Cardiac fibroblast (primary cell): ENCODE measurements at places on chromosomes 1 and 21.
A peak's percentile ranks its signal among the peaks of the same experiment; 100 is the strongest.

DNA sequence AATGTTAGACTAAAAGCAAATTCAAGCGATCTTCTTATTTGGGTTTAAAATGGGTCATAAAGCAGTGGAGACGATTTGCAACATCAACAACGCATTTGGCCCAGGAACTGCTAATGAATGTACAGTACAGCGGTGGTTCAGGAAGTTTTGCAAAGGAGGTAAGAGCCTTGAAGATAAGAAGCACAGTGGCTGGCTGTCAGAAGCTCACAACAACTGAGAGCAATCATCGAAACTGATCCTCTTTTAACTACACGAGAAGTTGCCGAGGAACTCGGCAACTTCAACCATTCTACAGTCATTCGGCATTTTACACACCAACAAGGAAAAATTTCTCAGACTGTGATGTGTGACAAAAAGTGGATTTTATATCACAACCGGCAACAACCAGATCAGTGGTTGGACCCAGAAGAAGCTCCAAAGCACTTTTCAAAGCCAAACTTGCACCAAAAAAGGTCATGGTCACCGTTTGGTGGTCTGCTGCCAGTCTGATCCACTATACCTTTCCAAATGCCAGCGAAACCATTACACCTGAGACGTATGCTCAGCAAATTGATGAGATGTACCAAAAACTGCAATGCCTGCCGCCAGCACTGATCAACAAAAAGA is 47.9 kb downstream of the ASH1L start:
- DNase-seq, result peak; percentile 35

GRCh38 chr1:1099506-1100183 is 16.2 kb downstream of the C1orf159 start:
- no peak for DNase-seq

GRCh38 chr1:99227056-99227897 is 37.0 kb upstream of the PLPPR4 start:
- no peak for DNase-seq

GRCh38 chr1:215599418-215600074 is 32.4 kb downstream of the KCTD3 start:
- peak; percentile 63 for DNase-seq

GRCh38 chr1:90411185-90411584 is 305.9 kb downstream of the BARHL2 start:
- DNase-seq, result no peak

DNA sequence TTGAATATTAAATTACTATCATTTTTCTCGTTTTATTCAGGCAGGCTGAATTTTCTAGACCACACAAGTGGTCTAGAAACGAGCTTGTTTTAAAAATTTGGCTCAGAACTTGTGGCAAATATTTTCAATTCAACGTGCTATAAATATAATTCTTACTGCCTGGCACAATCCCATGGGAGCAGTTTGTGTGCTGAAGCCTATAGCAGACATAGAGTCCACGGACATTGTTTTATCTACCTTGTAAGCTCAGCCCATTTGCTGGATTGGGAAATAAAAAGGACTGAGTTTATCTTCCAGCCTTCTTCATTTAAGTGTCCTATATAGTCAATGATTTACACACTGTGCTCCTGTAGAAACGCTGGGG is 103.4 kb downstream of the ZBTB18 start:
- DNase-seq, result no peak

GRCh38 chr1:56584910-56585528 is 5.7 kb upstream of the PLPP3 start:
- peak; percentile 82 for DNase-seq

- no peak for DNase-seq
These were observed 131.3 kb downstream of the RGS7 start for GRCh38 chr1:241225741-241226140.

DNA sequence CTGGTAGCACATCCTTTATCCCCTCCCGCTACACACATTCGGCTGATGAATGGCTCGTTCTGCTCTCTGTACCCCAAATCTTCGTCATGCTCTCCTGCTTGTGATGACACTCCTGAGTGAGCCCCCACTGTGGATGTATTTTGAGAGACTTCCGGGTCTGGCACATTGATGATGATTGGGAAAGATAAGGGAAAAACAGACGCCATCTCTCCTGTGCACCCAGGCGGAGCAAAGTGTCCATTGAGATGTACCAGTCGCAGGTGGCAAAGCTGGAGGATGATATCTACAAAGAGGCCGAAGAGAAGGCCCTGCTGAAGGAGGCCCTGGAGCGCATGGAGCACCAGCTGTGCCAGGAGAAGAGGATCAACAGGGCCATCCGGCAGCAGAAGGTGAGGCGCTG is 27.9 kb upstream of the EFHD2 start:
- DNase-seq, result no peak

DNA sequence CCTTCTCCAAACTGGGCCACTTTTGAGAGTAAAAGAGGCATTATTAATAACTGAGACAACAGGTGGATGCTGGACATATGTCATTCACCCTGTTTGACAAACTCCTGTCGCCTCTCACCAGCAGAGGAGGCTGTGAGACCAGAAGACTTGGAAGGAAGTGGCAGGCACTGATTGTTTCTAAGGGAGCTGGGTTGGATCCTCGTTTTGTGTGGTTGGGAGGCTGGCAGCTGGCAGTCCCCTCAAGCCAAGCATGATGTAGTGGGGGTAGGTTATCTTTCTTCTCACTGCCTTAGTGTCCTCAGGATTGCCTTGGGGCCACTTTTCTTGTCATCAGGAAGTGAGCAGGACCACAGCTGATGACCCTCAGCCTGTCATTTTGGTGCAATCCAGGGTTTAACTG is 86.5 kb upstream of the KCNJ15 start:
- peak; percentile 59 for DNase-seq

- peak; percentile 96 for DNase-seq
These were observed 953 bp upstream of the NDUFS2 start for GRCh38 chr1:161200992-161201835.

DNA sequence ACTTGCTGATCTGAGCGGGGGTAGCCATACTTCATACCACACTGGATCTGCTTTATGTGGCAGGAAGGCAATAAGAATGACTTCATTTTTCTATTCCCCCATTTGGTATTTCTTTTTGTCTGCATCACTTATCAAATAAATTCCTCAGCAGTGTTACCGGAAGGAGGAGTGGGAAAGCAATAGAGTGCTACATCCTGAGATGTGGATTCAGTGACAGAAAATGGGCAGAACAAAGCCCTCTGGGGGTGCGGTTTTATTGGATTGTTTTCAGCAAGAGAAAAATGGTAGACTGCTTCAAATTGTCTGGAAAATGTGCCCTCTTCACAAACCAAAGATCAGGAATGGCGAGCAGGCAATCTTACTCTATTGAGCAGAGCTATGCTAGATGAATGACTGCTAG is 751.9 kb upstream of the NEGR1 start:
- no peak for DNase-seq

DNA sequence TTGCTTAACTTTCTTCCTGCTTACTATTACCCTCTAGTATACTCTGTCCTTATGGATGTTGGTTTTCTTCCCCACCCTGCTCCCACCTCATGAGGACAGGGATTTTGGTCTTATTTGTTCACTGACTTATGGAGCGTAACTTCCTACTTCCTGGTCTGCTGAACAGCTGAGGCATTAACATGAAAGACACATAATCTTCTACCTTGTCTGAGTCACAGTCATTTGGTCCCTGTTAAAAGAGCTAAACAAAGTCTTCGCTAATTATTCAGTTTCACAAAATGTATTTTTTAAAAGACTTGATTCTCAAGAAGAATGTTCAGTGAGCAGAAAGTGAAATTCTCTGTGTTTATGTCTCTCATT is 18.5 kb downstream of the RNASEL start:
- DNase-seq, result no peak

DNA sequence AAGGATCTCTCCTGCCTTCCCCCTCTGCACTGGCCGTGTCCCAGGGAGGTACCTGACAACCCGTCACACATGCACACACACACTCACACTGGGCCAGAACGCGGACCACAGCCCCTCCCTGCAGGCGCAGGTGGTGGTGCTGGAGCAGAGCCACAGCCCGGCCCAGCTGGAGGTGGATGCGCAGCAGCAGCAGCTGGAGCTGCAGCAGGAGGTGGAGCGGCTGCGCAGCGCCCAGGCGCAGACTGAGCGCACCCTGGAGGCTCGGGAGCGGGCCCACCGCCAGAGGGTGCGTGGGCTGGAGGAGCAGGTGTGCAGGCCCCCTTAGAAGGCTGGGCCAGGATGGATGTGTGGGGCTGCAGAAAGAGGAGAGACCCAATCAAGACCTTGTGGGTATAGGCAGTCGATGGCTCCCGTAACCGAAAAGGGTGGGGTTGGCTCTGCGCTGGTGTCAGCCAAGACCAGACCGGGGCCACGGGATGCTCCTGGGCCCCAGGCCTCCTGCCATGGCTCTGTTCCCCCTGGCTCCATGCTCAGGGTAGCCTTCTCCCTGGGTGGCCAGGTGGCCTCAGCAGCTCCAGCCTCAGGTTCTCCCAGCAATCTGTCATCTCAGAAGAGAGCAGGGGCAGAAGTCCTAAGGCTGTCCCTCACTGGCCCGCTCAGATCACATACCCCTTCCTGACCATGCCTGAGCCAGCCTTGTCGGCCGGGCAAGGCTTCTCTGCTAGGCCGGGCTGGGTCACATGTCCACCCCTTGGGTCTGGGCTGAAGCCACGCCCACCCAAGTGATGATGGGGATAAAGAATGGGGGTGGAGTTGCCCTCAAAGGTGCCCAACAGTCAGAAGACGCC is 8.9 kb downstream of the MFAP2 start:
- DNase-seq, result peak; percentile 72

GRCh38 chr1:187794561-187794960 is 965.8 kb downstream of the PLA2G4A start:
- no peak for DNase-seq

GRCh38 chr1:59997479-59998115 is 71.0 kb upstream of the CYP2J2 start:
- no peak for DNase-seq

DNA sequence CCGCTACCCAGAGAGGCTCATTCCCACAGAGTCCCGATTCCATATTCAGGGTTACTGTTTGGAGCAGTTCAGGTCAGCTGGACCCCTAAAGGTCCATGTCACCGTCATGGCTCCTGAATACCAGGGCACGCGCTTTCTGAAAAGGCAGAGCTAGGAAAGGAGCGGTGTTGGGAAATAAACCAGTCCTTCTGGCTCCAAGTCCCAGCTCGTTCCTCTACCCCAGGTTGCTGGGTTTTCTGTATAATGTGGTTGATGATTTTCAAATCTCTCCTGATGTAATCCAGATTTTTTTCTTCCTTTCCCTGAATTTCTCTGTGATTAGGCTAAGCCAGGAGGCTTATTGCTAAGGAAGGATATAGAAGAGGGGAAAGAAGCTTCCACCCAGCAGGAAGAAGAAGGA is 14.0 kb upstream of the PKP1 start:
- no peak for DNase-seq

- DNase-seq, result no peak
These were observed 45.1 kb downstream of the RRAGC start for GRCh38 chr1:38814444-38814983.

- DNase-seq, result peak; percentile 96
These were observed 22.5 kb downstream of the ANP32E start for GRCh38 chr1:150213170-150214098.

DNA sequence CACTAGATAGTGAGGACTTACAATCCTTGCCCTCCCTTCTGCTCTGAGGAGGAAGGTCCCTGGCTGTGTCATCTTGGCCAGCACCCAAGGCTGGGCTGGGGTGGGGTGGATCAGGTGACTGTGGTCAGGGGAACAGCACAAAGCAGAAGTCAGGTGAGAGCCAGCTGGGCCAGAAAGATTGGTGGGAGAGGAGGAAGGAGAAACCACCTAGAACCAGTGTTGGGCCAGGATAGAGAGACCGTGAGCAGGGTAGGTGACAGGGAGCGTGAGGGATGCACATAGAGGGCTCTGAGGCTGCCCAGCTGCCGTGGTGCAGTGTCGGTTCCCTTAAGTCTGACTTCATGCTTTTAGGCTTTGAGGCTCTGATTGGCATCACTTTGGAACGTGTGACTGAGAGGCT is 22.7 kb downstream of the NCF2 start:
- DNase-seq, result peak; percentile 51
